ENCODE measurements at places on chromosomes 3 and 15.

DNA sequence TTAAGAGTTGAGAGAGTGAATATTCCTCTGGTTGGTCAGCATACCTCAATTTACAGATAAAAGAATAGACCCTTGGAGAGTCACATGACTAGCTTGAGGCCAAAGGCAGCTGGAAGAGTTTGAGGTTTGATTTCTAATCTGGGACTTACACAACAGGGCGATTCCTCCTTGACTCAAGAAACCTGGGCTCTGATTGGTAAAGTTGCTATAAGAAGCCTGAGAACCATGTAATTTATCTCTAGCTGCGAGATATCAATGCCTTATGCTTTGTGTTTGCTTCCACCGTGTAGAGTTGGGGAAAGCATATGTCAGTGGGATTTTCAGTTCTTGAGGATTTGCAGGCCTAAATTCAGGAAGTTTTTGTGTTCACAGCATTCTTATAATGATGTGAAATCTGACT is 206.0 kb downstream of the KLHL25 start:
- DNase-seq = peak; percentile 75

DNA sequence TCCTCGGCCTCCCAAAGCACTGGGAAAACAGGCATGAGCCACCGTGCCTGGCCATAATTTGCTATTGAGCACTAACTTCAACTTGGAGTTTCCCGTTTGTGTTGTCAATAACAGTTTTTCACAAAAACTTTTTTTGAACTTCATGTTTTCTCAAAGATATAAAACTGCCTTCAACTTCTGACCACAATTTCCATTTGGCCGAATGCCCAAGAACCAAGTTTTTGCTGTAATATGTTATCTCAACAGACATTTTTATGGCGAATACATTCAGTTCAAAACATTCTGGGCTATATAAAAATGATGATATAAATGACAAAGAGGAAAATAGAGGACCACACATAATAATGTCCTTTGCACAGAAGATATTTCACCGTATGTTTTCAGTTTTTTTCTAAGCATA is 56.4 kb downstream of the NEDD4 start:
- peak; percentile 79 for DNase-seq

DNA sequence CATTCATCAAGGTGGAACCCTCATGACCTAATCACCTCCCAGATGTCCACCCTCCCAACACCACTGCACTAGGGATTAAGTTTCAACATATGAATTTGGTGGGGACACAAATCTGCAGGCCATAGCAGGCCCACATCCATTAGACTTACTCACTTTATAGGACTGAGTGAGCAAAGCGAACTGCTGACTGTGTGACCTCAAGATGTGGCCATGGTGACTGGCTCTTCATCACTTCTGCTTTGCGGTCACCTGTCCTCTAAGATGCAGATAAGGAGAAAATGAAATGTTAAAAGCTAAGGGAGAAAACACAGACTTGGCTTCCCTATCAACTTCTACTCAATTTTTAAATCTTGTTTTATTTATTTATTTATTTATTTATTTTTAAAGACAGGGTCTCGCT is 14.5 kb upstream of the DCP1A start:
- DNase-seq = no peak

DNA sequence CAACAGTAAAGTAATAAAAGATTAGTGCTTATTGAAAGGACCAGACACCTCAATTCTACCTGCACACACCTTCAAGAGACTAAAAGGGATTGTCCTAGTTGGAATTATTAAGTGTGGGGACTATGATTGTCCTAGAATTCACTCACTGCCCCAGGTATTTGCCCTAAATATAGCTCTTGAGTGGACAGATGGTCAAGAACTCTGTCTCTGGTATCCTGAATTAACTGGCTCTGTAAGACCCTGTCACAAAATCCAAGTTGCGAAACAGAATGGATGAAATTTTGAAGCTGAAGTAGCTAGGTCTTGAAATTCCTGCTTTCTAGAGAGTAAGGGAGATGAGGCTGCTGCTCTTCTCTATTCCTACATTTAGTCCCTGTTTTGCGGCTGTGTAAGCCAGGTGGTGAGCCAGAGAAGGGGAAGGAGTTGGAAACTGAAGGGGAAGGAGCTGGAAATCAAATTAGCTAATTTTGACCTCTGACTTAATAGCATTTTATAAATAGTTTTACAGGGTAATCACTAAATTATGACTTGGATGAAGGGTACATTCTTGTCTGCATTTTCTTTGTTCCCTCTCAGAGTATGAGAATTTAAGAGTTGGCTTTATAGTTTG is 34.5 kb downstream of the KBTBD12 start:
- peak; percentile 16 for DNase-seq

GRCh38 chr3:173411375-173411973 is 13.9 kb downstream of the NLGN1 start:
- DNase-seq = peak; percentile 65

GRCh38 chr15:87940768-87941167 is 315.8 kb downstream of the NTRK3 start:
- DNase-seq = no peak

DNA sequence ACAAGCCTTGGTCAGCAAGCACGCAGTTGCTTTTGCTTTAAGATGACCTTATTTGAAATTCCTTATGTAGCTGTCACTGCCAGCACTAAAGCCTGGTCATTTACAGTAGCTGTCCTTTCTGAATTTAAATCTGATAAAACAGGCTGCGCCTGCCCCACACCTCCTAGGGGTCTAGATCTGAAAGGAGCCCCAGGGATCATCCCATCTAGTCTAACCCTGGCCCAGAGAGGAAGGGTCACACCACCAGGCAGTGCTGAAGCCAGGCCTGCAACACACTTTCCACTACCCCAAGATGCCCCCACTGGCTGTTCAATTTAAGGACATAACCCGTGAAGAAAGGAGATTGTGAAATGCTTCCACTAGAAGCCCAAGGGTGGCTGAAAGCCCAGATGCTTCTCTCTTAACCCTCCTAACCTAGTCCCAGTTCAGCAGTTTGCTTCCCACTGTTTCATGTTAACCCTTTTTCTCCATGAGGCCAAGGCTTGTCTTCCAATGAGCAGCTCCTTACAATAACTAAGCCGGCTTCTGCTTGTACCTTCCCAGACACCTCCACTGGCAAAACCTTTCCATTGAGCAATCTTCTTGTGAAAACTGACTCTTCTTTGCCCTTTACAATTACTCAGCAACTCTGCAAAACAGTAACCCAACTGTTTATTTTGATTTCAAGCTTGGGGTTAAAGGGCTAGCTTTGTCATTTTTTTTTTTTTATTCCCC is 198.9 kb upstream of the LPP start:
- peak; percentile 91 for DNase-seq

DNA sequence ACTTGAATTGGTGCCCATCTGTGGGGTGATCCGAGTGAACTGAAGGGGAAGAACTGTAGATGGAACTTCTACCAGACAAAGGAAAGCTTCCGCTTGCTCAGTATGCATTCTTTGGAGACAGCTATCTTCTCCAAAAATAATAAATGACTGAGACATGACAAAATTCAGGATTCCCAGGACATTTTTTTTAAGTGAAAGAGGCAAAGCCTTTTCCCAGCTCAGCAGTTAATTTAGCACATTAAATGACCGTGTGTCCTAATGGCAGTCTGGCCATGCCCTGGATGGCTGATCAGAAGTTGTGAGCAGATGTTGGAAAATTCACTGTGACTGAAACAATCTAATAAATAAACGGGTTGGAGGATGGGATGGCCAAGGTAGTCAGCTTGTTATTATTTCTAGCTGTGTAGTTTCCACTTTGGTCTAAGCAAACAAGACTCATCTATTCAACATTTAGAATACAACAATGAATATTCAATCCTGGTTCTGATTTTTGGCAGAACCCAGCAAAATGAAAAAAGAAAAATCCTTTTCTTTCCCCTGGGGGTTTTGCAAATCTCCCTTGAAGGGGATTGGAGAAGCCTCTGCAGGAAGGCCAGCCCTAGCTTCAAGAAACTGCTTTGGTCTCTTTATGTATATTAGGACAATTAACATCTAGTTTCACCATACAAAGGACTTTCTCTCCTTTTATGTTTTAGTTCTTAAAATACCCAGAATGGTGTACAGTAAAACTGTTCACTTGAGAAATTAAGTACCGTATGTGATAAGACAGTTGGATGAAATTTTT is 540.9 kb upstream of the MDFIC2 start:
- peak; percentile 18 for DNase-seq

DNA sequence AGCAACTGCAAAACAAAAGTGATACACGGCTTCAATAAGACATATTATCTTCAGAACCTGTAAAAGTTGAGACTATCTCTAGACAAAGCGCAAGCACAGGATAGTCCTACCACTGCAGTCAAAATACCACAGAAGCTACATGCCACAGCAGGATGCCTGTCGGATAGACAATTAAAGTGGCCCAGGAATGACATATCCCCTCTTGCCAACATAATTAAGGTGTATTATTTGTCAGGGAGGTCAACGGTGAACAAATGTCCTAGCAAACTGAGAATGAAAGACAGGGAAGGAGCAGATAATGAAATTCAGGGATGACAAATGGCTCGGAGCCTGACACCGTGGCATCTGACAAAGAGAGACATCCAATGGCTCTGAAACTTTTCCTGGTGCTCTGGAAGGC is 185.7 kb downstream of the MECOM start:
- DNase-seq = no peak

DNA sequence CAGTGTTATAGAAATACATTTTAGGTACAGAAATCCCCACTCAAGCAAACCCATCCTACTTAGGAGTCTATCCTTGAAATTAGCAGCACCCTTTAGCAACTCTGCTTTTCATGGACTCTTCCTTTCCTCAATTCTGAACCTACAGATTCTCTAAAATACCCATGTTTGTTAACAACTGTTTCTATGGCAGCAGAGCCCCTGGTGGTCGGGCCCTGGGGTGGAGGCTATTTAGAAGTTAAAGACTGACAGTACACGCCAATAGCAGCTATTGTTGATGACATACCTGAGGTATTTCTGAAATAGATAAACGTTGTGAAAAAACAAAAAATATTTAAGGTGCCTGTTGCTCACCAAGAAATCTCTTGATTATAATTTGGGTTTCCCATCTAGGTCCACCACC is 23.4 kb upstream of the NRG4 start:
- no peak for DNase-seq

- peak; percentile 95 for DNase-seq
Measured at GRCh38 chr3:149480326-149481017, 6.0 kb downstream of the TM4SF4 start.

DNA sequence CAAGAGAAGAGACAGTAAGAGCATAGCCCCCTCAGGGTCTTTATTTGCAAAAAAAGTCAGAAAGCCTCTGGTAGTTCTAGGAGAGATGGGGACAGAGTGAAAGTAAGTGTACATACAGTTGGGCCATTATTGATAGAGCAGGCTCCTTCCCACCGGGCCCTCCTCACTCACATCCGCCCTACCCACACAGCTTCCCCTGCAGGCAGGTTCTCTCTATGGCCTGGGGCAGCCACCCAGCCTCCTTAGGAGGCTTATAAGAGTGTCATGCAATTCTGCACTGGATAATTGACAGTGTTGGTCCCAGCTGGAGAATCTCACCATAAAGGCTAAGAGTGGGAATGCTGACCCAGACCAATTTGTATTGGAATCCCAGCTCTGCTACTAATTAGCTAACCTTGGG is 49.5 kb downstream of the SLC30A4 start:
- DNase-seq = no peak

GRCh38 chr3:147816752-147817151 is 407.6 kb downstream of the ZIC1 start:
- DNase-seq = peak; percentile 12

DNA sequence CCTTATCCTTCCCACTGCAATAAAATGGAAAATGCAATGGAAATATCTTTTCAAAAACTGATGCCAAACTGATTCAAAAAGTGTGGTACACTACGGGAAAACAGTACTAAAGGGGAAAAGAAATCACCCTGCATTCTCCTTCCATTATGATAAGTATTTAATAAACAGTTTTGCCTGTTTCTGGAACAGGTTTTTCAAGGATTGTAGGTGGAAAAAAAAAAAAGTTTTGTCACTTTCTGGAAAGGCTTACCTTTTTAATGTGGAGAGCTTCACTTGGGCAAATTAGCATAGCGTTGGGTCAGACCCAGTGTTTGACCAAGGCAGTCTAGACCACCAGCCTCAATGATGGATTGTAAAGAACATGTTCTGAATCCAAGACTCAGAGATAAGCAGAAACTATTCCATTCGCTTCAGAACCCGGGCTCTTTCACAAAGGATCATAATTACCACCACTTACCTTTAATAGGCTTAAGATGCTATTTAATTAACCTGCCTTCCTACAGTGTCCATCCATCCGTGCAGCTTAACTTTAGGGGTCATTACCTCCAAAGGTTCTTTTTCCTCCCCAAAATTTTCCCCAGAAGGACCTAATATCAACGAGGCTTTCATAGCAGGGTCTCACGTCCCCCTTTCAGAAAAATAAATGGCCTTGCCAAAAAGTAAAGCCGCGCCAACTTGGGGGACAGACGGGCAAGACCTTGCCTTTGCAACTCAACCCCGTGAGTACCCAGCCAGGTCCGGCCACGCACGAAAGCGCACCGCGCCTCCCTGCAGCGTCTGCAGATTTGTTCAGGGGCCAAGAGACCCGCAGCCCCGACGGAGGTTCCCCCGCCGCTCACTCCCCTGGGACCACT is 1.0 kb downstream of the DCBLD2 start:
- no peak for DNase-seq

- peak; percentile 33 for DNase-seq
Measured at GRCh38 chr15:51494411-51495314, 127.9 kb downstream of the DMXL2 start.

DNA sequence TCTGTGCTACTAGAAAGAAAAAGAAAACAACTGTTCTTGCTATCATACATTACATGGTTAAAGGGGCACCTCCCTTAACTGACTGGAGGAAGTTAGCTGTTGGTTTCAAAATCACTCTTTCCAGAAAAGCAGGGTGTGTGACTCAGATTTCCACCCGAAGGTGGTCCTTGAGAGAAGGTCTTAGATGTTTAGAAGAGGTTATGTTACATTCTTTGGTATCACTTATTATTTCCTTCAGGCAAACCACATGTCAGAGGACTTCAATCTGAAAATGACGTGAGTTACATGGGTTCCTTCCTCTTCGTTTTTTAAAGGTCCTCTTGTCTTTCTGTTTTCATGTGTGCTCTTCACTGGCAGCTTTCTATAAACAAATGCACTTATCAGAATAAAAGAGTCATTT is 307.9 kb upstream of the CBLB start:
- peak; percentile 21 for DNase-seq

DNA sequence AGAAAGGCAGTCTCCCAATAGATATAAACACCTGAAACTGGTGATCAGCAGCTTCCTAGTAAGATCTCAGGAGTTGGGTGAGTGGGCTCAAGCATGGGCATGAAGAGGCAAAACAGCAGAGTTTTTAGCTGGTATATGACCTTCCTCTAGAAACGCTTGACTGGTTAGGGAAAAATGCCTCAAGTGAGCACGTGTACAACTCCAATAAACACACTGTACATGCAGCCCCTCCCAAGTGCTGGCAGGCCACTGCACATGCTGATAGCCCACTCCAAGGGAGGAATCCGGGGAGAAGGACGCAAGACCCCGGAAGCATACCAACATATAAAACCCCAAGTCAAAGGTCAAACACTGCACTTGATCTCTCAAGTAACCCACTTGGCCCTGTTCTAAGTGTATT is 143.0 kb downstream of the FMN1 start:
- no peak for DNase-seq

GRCh38 chr3:52890735-52891134 is 6.6 kb downstream of the STIMATE start:
- DNase-seq = no peak

Data from cardiac fibroblast (primary cell).